ENCODE measurements at places on chromosomes 1 and 21.

- peak; percentile 28 for DNase-seq
These were observed 79.9 kb downstream of the LAMC1 start for GRCh38 chr1:183103147-183103546.

DNA sequence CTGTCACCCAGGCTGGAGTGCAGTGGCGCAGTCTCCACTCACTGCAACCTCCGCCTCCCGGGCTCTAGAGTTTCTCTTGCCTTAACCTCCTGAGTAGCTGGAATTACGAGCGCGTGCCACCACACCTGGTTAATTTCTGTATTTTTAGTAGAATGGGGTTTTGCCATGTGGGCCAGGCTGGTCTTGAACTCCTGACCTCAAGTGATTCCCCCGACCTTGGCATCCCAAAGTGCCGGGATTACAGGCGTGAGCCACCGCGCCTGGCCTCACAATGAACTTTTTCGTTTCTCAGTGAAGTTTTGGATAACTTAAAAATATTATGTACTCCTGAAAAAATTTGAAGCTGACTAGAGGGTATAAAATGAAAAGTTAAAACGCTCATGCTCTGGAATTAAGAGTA, 59.5 kb downstream of the TBCE start:
- DNase-seq: no peak

- no peak for DNase-seq
These were observed 63.3 kb downstream of the LRRC40 start for GRCh38 chr1:70142075-70142474.

DNA sequence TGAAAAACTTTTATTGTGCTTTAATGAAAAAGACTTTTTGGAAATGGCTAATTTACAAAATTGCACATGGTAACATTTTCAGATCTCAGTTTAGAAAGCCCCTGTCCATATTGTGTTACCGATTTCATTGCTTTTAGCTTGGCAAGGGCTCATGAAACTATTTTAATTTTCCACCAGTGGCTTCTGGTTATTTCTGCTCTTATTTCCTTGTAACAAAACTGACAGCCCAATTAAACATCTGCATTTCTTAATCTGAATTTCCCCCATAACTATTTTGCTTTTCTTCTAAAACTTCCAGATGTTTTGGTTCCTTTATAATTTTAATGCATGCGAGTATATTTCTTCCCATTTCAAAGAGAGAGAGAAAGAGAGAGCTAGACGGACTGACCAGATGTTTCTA, 264.8 kb downstream of the PTPRC start:
- no peak for DNase-seq

DNA sequence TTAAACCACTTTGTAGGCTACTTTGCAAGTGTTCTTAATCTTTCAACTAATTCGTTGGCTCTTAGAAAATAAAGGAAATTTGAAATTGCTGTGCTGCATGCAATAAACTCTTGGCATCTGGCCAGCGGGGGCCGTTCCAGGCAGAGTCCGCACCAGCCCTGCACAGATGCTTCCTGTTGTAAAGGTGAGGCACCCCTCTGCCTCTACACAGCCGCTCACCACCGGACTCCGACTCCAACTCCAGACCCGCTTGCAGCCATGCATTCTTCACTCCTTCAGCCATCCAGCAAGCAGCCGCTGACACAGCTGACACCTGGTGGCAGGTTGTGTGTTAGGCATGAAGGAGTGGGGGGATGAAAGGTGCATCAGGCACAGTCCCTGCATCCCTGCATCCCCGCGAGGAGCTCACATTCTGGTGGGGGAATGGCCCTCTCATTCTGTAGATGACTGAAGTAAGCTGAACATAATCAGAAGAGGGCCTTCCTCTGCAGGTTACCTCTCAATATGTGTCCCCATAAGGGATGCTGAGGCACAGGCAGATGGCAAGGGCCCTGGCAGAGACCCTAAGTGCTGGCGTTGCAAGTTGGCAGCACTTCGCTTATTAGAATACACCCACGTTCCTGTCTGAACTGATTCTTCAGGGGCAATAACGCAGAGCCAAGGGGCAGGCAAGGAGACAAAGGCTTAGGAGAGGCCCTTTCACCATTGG, 56.8 kb downstream of the GLIS1 start:
- DNase-seq: no peak

- no peak for DNase-seq
These were observed 18.1 kb downstream of the LHX4 start for GRCh38 chr1:180248176-180248575.

GRCh38 chr1:24735509-24736375, 9.5 kb upstream of the CLIC4 start:
- DNase-seq: no peak

DNA sequence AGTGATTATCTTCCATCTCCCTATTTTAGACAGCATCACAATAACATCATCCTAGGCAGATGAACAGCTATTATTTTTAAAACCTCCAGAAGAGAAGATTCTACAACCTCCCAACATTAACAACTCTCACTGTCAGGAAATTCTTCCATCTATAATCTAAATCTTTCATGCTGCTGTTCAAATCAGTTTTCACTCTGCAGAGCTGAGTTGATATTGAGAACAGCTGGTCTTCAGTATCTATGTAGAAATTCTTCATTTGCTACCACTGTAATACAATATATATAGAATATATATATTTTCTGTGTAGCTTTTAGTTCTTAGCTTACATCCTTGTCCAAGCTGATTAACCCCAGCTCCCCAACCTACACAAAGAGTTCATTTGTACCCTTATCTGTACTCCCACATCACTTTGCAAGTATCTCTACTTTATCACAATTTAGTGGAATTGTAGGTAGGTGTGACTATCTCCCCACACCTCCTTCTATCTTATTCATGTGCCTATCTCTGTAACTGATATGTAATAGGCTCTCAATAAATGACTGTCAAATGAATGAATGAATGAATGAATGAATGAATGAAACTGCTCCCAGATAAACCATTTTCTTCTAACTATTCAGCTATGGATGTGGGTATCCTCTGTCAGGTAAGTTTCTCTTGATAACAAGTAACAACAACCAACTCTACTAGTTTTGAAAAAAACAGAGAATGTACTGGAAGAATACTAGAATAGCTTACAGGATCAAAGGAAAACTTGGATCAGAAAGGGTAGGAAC, 37.4 kb upstream of the PKN2 start:
- DNase-seq: no peak

GRCh38 chr1:99784809-99785255, 18.4 kb upstream of the FRRS1 start:
- DNase-seq: no peak

- no peak for DNase-seq
These were observed 67.5 kb upstream of the SAMSN1 start for GRCh38 chr21:14613486-14614224.

DNA sequence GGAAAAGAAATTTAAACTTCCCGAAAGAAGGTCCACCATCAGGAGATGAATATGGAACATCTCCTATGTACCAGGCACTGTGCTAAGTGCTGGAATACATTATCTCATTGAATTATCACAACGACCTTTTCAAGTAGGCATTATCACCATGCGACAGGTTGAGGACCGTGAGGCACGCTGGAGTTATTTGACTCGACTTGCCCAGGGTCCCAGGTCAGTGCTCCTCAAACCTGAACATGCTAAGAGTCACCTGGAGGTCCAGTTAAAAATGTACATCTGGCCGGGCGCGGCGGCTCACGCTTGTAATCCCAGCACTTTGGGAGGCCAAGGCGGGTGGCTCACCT, 15.9 kb upstream of the AGTRAP start:
- DNase-seq: no peak

DNA sequence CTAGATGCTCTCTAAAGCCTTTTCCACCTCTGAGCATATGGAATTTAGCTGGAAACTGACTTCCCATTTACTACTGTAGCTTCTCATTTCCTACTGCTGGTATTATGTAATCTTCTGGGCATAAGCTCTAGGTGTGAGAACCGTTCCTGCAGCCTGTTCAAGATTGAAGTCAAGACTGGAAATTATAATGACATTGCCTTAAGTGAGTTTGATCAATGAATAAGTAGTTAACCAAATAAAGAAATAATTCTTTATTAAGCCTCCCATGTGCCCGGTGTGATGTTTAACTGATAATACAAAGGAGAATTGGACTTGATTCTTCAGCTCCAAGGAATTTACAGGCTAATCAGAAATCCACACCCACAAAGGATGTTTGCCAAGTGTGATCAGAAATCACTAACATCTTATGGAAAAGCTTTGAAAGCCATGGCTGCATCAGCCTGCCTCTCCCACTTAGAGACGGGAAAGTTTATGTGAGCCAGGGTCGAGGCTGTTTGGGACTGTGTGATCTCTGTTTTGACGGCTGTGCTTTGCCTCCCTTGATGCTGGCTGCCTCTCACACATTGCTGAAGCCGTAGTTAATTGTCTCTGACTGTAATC, 36.4 kb upstream of the PRELP start:
- no peak for DNase-seq

- no peak for DNase-seq
These were observed 103.3 kb upstream of the KCND3 start for GRCh38 chr1:112092656-112093371.

DNA sequence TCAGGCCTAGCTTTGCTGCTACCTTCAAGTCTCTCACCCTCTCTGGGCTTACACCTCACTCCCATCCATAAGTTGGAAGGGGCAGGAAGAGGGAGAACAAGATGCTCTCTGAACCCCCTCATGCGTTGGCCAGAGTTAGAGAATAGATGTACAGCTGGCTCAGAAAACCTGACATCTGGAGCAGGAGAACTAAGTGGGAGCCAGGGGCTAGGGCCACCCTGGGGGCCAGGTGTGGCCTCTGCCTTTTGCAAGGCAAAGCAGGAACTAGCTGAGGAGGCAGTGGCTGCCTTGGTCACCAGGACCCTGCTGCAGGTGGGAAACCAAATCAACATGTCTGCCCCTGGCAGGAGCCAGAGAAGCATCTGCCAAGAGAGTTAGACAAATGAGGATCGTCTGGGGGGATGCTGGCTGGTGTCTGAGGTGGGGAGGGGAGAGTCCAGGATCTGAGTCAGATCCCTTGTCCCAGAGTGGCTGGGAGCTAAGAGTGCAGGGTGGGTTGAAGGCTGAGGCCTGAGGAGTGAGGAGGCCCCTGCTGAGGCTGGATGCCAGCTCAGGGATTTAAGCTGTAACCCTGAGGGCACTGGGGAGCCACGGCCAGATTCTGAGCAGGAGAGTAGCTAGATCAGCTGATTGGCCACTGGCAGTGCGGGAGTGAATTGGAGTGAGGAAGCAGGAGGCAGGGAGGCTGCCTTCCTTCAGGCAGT, 115.0 kb downstream of the EPHB2 start:
- DNase-seq: no peak

GRCh38 chr1:16178596-16179497, 23.0 kb upstream of the EPHA2 start:
- DNase-seq: no peak

- no peak for DNase-seq
These were observed at the start of gene CHD5 for GRCh38 chr1:6180268-6180706. Gene CHD5 (minus strand): TSS chr1:6180321. CDS start chr1:6180023, 298 bp downstream.

DNA sequence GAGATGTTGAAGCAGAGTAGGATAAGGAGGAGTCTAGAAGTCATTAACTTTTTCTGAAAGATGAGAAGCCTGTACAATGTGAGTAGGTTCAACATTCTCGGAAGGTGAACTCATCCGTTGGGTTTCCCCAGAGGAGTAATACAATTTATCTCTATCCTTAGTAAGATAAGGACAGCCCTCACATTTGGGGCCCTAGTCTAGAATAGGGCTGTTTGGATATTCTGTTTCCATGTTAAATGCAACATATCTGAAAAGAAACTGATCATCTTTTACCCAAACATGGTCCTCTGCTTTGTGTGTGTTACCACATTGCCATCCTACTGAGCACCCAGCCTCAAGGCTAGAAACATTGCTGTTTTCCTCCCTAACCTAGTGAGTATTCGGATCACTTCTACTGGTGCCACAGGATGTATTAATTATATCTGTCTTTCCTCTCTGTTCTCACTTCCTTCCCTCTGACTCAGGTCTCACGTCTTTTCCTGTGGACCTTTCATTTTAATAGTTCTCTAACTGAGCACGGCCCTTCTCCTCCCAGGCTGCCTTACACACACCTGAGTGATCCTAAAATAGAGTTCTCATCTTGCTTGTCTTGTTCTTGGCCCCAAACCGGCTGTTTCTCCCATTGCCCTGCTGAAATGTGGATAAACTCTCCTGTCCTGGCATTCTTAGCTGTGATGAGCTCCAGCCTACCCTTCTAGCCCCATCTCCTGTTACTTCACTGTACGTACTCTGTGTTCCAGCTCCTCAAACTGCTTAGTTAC, 91.7 kb downstream of the CDC14A start:
- no peak for DNase-seq

DNA sequence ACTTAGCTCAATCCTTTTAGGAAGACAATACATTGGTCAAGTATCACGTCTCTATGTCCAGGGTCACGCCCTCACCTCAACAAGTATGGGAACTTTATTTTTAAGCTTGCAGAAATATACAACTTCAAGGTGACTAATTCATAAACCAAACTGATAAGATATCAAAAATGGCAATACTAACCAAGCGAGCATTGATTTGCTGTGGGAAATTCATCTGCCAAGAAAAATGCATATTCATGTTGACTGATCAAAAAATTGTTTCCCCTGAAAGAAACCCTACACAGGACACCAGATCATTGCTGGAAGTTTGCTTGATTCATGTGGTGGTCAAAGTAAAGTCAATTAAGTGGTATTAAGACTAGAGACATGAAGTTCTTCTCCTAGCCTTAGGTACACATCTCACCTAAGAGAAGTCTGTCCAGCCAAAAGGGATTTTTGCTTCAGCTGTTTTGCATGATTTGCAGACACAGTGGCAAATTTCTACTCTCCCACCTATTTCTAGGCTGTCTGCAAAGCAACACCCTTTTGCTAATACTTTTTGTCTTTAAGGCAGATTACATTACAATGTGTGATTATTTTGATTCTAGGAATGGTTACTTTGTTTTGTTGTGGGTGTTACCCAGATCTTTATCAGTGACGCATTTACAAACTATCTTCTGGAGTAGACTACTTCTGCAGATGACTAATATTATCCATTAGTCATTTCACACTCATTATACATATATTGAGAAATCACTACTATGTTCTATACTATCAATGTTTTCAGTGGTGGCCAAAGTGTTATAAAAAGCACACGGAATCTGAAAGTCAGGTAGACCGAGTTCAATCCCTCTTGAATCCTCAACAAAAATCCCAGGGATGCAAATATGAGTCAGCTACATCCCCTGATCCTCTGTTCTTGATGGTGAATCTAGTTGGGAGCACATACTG, 12.4 kb downstream of the SAMSN1 start:
- no peak for DNase-seq

DNA sequence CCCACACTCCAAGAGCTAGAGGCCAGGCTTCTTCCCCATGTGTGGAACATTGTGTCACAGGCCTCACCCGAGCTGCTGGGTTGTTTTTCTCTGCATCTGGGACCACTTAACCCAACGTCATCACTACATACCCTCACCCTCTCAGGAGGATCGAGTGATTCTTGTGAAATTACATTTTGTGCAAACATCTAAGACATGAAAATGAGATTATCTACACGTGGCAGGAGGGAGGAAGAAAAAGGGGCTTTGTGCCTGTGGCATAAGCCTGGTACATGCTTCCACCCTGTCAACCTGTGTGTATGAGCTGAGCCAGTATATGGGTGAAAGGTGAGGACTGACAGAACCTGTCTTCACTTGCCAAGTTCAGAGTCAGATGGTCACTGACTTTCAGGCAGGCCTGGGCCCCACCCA, 1.6 kb downstream of the CPT2 start:
- DNase-seq: no peak

- DNase-seq: peak; percentile 32
These were observed 35.7 kb upstream of the MTR start for GRCh38 chr1:236759252-236759859.
